Ascending aorta (tissue), 2 donors: ENCODE measurements at places on chromosomes 11 and 22.
A peak's percentile ranks its signal among the peaks of the same experiment; 100 is the strongest.

GRCh38 chr22:23682077-23682476 is 8.7 kb upstream of the RGL4 start:
- DNase-seq = no peak

- no peak for DNase-seq
Measured at GRCh38 chr11:57539342-57539741, 1.9 kb downstream of the SMTNL1 start.

- DNase-seq = peak; percentile 60
Measured at GRCh38 chr22:41397143-41397811, 15.5 kb downstream of the TEF start.

DNA sequence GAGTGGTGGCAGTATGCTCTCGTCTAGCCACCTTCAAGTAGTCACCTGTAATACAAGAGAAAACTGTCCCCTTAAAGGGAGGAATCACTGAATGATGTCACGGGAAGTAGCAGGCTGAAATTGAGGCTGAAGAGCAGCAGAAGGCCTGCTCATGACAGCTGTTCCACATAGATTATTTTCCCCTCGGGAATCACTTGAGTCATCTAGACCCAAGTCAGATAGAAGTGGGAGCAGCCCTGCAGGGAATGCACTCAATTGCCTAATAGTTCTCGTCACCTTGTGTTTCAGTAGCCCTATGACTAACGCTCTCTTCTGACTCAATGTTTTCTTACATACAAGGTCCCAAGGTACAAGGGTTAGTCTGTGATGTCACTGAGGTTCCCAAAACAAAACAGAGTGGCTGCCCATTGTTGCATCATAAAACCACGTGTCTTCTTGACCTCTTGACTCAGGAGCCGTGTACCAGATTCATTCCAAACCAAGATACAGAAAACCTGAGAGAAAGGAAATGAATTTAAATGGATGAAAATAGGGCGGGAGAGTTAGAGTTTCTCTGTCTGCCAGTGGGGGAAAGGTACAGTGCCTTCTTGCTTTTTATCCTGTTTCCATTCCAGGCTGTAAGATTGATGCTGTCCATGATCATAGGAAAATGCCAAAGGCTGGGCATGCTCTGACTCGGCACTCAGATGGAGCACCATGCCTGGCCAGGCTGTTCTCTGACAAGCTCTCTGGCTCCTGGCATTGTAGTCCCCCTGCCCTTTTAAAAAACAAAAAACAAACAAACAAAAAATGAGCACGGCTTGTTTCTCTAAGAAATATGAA is 21.6 kb upstream of the C11orf96 start:
- DNase-seq = peak; percentile 66

DNA sequence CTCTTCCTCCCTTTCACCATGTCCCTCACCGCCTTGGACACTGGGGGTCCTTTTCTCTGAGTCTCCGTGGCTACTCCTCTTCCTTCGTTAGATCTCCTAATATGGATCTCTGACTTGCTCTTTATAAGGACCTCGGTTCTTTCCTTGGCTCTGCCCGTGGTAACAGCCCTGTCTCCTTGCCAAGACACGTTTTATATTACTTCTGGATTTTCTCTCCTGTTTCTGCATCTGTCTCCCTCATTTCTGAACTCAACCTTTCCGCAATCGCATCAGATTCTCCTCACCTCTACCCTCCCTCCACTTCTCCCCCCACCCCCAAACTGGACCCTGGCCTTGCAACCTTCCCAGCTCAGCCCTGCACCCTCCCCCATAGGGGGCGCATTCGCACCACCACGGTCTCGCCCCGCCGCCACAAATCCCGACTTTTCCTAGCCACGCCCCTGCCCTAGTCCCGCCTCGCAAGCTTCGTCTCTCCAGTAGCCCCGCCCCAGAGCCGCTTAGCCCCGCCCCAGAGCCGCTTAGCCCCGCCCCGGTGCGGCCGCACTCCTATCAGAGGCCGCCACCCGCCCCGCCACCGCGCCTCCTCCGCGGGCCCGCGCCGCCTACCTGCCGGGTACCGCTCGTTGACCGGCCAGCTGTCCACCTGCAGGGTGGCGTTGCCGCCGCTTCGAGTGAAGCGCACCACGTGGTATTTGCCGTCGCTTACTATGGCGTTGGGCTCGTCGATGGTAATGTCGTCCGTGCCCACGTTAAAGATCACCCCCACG is 39.0 kb downstream of the SLC22A12 start:
- DNase-seq = no peak

DNA sequence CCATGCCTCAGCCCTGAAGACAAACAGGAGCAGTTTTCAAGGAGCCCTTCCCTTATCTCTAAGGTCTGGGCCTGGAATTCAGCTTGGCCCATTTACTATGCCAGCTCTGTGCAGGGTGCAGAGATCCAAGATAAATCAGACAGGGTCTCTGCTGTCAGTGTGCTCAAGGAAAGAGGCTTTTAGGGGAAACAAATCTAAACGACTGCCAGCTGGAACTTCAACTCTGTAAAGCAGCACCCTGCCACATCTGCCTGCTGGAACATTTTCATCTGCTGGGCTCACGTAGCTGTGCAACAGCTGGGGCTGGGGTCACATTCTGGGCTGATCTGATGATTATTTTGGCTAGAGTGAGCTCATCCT is 19.8 kb upstream of the EHF start:
- no peak for DNase-seq

DNA sequence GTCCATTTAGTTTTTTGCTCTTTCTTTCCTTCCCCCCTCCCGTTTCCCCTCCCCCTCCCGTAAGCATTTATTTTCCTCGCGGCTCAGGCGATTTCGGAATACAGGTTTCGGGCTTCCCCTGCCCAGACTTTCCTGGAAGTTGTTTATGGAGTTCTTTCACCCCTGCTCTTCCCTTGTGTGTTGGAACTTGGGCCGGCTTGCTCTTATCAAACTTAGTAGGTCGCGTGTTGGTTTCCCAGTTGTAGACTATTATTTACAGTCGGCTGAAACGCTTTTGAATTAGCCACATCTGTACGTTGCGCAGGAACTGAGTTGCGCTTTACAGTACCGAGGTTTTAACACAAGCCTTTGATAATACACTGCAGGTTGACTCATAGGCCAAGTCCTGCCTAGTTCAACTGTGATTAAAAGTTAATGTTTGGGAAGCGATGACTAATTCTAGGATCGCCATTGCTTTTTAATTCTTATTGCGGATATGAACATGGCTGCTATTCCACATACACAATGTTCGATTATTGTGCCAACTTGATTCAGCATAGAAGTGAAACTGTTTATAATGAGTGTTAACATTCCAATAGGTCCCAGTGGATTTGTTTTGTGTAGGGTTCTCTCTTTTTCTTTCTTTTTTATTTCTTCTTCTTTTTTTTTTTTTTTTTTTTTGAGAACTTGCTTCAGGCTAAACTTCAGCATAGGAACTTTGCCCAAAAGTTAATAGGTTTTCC is 1.7 kb downstream of the YAP1 start:
- DNase-seq = peak; percentile 78
